HT1080 (cell line): ENCODE measurements at places on chromosomes 6 and 20.

DNA sequence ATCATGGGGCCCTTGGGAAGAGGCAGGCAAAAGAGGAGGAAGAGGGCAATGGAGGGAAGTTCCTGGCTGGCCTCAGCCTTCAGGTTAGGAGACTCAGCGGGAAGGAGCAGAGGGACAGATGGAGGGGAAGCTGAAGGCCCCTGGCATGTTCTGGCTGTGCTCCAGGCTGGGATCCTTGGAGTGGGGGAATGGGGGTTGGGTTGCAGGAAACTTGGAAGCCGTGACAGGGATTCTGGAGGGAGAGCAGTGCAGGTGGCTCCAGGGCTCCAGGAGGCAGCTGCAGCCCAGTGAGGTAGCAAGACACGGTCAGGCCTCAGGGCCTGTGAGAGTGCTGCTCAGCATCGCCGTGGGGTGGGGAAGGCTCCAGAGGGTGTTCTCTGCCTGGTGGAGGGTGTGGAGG is 64.6 kb upstream of the SCP2D1 start:
- no peak for DNase-seq

GRCh38 chr6:53608396-53608795 is 57.2 kb downstream of the KLHL31 start:
- no peak for DNase-seq

DNA sequence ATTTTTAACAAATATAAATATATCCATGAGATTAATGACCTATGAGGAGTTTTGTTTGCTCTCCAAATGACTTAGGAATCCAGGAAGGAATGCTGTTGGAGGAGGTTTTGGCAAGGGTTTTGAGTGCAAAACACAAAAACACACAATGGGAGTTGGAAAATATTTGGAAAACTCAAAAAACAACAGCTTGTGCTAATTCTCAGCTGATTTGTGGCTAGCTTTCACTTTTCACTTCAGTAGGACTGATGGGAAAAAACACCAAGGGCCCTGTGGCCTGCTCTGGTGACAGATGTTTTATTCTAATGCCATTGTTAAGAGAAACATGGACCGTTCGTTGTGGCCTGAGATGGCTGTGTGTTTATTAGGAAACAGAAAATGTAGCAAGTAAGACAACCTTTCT is 113.9 kb downstream of the ALDH8A1 start:
- no peak for DNase-seq

- DNase-seq, result no peak
These were observed 1.2 kb upstream of the CDC25B start for GRCh38 chr20:3794701-3795420.

GRCh38 chr6:170378502-170378901 is 71.9 kb downstream of the FAM120B start:
- DNase-seq, result no peak

- DNase-seq, result peak; percentile 3
These were observed at the start of gene SLPI for GRCh38 chr20:45254383-45255262. TSS of gene SLPI (minus strand) at chr20:45254564. CDS start at chr20:45254543, 21 bp downstream.
